ENCODE measurements at places on chromosomes 3 and 15.
A peak's percentile ranks its signal among the peaks of the same experiment; 100 is the strongest.

DNA sequence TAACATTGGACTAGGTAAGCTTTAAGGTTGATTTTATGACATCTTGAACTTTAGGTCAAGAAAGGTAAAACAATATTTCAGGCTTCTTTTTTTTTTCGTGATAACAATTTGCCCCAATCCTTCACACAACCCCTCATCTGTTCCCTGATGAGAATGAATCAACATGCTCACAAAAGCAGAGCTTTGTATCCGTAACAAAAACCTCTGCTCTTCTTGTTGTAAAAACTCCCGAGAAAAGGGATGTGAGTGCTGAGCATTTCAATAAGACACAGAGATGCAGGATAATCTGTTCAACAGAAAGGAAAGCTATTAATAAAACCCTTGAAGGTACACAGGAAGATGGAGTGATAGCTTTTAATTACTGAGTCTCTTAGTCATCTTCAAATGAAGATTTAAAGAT is 94.3 kb downstream of the RAD18 start:
- DNase-seq = no peak

GRCh38 chr3:162348912-162349311 is 852.3 kb downstream of the OTOL1 start:
- no peak for DNase-seq

- DNase-seq = peak; percentile 88
These were observed 24.6 kb upstream of the CORO2B start for GRCh38 chr15:68553994-68554720.

GRCh38 chr3:60989626-60990441 is 261.4 kb downstream of the FHIT start:
- no peak for DNase-seq

- no peak for DNase-seq
These were observed 965 bp upstream of the CRBN start for GRCh38 chr3:3180456-3180855.

- no peak for DNase-seq
These were observed 372.1 kb downstream of the LPP start for GRCh38 chr3:188526057-188526456.

DNA sequence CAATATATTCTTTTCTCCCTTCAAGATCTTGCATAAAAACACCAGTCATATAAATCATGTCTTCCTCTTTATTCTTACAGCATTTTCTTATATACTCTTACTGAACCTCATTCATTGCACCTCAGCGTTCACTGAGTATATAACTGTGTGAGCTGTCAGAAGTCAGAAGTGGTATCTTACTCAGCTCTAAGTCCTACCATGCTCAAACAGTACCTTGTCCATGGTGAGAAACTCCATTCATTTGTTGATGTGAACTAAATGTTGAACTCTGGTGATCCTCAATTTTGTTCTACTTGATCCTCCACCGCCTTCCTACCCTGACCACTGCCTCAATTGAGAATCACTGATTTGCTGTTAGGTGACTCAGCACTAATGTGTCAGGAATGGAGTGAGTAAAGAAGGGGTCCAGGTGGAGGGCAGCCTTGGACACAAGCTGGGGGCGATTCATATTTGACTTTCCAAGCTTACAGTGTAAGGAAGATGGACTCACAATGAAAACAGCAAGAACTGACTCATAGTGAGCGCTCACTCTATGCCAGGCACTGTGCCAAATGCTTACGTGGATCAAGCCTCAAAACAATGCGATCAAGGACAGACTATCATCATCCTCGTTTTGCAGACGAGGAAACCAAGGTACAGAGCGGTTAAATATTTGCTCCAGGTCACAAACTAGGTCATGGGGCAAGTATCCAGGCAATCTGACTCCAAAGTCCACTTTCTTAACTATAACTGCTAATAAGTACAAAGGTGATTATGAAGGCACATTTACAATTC is 13.5 kb upstream of the ZFYVE19 start:
- DNase-seq = no peak

DNA sequence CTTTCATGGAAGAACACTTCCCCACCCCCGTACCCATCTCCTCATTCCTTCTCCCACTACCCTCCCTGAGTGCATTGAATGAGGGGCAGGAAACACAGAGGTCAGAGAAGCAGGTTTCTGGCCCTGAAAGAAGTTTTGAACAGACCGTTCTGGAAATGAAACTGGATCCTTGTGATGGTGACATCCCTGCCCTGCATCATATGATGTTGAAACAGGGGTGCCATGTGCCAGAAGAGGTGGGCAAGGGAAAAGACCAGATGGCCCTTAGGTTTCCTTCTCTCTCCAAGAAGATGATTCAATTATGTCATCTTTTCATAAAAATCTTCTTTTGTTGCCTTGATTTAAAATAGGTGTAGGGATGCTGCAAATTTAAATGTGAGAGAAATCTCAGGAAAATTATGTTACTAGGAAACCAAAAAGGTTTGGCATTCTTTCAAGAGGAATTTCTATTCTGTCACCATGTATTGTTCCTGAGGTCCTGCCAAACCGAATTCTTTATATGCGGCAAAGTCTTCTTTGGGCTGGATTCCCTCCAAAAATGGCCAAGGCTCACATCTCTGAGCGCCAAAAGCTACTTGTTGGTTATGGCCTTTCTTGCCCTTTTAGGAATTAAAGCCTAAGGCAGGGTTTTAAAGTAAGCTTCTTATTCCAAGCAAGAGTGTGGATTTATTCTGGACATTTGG is 19.9 kb upstream of the TNFAIP8L3 start:
- DNase-seq = no peak

DNA sequence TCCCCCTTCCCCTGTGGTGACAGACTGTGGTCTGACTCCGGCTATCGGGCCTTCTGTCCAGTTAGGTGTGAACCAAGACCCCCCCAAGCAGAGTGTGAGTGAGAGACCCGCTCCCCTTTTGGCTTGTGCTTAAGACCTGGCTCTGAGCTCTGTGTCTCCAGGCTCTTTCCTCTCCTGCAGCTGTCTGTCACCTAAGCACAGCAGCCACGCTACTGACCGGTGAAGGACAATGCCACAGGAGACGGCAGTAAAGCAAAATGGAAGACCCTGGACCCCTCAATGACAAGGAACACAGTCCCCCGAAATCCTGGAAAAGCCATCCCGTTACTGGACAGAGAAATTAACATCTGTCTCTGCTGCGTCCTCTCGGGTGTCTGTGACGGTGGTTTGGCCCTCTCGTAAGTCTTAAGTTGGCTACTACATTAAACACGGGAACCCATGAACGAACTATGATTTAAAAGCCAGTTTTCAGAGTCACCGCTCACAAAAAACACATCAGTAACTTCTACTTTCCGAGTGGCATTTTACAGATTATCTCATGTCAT is 53.7 kb downstream of the CHSY1 start:
- no peak for DNase-seq

GRCh38 chr15:97745481-97746071 is 214.9 kb upstream of the ARRDC4 start:
- no peak for DNase-seq

DNA sequence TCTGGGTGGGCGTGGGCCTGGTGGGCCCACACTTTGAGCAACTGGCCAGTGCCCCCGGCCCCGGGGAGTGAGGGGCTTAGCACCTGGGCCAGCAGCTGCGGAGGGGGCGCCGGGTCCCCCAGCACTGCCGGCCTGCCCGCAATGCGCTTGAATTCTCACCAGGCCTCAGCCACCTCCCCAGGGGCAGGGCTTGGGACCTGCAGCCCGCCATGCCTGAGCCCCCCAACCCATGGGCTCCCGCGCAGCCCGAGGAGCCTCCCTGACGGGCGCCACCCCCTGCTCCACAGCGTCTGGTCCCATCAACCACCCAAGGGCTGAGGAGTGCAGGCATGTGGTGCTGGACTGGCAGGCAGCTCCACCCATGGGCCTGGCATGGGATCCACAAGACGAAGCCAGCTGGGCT is 484.3 kb downstream of the UNC13C start:
- DNase-seq = no peak

GRCh38 chr3:13214847-13215472 is 141.7 kb upstream of the IQSEC1 start:
- DNase-seq = no peak

GRCh38 chr3:13569201-13569600 is 20.3 kb downstream of the FBLN2 start:
- DNase-seq = no peak

DNA sequence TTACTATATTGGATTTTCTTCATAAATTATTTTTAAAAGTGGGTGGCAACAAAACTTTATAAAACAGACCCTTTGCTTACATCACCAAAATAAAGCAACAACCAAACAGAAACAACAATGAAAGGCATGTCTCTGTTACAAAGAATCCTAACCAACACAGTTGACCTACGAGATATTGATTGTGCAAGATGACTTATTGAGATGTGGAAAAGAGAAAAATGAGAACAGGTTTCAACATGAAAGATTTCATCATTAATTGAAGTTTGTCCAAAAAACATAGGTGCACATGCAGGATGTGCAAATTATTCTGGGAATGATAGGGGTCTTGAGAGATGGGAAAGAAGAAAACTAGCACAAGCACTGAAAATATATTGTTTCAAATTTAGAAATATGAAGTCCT is 9.0 kb downstream of the GMNC start:
- no peak for DNase-seq

- DNase-seq = no peak
These were observed 27.9 kb upstream of the SLC41A3 start for GRCh38 chr3:126111566-126112475.

GRCh38 chr15:71103102-71103676 is 12.1 kb upstream of the THSD4 start:
- DNase-seq = no peak

- DNase-seq = no peak
These were observed 8.0 kb upstream of the TPM1 start for GRCh38 chr15:63034578-63034977.

GRCh38 chr15:66619152-66619903 is 53.5 kb upstream of the LCTL start:
- peak; percentile 14 for DNase-seq

DNA sequence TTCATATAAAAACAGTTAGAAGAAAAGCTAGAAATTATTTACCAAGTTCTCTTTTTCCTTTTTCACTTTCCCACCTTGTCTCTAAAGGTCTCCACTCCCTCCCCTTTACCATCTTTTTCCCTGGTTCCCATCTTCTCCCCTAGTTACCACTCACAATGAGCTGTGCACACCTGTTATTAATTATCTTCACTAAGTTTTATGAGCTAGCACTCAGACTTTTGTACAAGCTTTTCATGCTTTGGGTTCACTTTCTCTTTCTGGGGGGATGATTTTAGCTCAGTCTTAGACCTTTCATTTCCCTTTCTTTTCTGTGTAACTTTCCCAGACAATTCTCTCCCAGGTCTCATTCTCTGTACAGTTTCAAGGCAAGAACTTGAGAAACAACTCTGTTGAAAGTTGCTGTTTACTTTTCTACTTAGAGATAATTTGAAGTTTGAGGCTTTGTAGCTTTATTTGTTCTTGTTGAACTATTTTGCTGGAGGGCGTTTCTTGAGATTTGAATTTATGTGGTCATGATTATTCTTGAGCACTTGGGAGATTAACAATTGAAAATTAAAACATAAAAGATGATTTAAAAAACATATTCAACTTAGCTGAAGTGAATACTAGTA is 24.0 kb upstream of the AADAC start:
- no peak for DNase-seq

GRCh38 chr3:101900736-101901135 is 51.4 kb downstream of the NFKBIZ start:
- no peak for DNase-seq

DNA sequence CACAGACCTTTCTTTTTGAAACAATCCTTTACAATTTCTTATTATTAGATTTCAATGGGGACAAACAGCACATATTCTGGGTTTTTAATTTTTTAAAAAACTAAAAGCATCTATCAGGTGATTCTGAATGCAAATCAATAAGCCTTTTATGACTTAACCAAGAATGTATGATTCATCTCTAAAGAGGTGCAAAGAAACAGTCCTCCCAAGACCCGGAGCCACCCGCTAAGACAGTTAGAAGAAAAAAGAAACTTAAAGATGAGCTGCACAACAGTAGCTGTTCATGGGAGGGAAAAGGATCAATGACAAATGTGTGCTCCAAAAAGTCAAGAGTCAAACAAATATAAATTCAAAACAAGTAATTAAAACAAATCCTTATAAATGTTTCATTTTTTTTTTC is 319.5 kb downstream of the THSD4 start:
- no peak for DNase-seq

GRCh38 chr15:63593705-63594671 is 3.2 kb upstream of the FBXL22 start:
- no peak for DNase-seq

DNA sequence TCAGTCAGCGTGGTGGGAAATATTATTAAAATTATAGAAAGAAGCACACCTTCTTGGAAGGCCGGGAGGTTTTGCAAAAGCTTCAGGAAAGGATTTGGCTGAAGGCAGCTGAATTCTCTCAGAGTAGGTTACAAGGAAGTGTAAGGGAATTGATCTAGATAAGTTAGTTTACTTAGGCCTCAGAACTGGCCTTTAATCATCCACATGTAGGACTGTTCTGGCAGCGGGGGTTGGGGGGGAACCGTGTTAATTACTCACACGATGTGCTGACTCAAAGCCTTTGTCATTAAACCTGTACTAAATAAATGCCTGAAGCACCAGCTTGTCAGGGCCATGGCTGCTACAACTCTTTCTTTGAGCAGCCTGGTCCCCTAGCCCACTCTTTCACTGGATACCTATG is 12.8 kb downstream of the ASB14 start:
- DNase-seq = no peak

DNA sequence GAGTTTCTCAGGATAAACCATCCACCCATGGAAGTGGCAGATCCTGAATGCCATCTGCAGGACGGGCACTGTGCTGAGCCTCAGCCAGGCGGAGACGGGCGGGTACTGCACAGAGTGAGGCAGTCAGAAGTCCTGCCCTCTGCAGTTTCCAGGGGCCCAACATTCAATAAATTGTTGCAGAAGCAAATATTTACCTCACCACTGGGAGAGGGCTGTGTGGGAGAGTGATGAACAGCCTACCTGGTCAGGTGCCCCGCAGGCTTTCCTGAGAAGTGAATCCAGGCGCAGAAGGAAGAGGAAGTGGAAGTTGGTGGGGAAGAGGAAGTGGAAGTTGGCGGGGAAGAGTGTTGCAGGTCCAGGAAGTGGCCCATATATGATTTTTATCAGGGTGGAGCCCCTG is 100.8 kb downstream of the SLCO3A1 start:
- DNase-seq = no peak

- no peak for DNase-seq
These were observed 45.4 kb downstream of the SSR3 start for GRCh38 chr3:156509189-156510174.

- DNase-seq = no peak
These were observed 19.9 kb downstream of the TRANK1 start for GRCh38 chr3:36924744-36925521.

GRCh38 chr15:63041974-63042876 is at the start of gene TPM1:
TPM1 (plus strand) TSS chr15:63042747; CDS start chr15:63042830, 83 bp downstream.
- DNase-seq = peak; percentile 5

GRCh38 chr15:38193496-38193895 is 59.1 kb upstream of the SPRED1 start:
- no peak for DNase-seq

- no peak for DNase-seq
These were observed 517.0 kb upstream of the PPP2R3A start for GRCh38 chr3:135448520-135448919.
